DMS 273 treated with DMSO at 0.1 percent for 48 hours (cell line): ENCODE measurements at places on chromosomes 11 and 22.

DNA sequence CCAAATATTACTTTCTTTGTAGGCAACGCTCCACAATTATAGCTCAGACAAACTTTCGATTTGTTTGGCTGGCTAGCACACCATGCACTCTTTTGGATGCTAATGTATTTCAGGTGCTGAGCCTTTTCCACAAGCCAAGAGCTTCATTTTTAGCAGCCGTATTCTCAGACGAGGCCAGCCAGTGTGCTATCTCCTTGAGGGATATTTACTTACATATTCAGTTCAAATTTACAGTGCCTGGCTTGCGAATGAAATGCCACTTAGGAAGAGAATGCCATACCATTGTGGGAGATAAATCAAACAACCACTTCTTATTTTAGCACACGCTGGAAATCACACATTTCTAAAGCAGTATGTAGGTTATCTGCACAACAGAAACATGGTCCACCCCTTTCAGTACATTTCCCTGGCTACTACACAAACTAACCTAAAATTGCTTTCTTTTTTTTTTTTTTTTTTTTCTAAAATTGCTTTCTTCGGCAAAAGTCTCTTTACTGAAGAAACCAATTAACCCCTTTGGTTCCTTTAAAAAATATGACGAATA, 236.9 kb downstream of the CADM1 start:
- no peak for DNase-seq

GRCh38 chr22:20885557-20886323, 26.9 kb downstream of the SNAP29 start:
- DNase-seq = peak; percentile 20

DNA sequence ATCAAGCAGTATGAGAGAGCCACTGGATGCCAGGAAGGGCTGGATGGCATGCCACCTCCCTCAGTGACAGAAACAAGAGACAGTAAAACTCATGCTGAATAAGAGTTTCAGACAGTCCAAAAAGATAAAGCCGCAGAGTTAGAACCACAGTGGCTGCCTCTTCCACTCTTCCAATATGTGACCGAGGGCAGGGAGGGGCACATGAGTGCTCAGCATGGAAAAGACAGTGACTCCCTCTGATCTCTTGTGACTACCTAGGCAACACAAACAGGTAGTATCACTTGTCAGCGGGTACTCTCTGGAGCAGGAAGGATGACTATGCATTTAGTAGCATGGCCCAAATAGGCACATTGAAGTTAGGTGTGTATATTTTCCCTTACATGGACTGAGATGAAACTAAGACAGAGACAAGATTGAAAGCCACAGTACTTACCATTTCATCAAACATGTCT, 295.4 kb downstream of the CADM1 start:
- DNase-seq = no peak

GRCh38 chr11:64096835-64097234, 61.1 kb downstream of the FLRT1 start:
- DNase-seq = no peak

GRCh38 chr22:40238425-40239344, 61.0 kb downstream of the TNRC6B start:
- no peak for DNase-seq

DNA sequence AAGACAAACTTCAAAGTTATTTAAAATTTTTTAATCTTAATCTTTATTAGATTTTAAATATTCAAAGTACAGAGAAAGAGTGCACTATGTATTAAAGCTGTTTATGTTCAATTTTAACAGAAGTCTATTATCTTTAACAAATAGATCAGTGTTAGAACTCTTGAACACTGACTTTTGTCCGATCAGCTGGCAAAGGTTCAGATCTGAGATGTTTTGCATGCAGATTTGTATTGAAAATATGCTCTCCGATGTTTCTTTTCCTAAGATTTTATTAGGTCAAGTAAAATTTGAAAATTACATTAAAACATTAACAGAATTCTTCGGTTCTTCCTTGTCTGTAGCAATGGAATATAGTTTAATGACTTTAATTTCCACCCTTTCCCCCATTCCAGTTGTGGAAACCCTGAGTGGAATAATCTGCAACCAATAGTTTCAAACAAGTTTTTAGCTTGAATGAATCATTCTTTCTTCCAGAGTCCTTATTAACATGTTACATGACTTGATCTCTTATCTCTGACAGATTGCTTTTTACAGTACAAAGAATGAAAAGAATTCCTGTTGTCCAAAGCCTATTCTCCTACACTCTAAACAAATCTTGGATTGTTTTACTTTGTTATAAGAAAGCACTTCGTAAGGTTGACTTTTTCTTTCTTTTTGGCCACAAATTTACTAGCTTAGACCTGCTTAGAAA, 11.4 kb upstream of the TCP11L1 start:
- DNase-seq = no peak

DNA sequence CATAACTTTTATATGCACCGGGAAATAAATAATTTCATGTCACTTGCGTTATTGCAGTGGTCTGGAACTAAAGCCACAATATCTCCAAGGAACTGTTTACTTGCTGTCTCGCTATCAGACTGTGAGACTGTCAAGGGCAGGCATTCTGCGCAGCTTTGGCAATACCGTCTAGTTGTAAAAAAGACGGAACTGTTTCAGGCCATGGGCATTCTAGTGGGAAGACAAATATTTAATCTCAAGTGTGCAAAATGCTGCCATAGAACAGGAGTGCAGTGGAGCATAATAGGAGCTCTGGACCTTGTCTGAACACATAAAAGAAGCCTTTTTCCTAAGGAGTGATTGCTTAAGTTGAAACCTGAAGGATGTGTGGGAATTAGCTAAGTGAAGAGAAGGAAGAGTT, 53.8 kb downstream of the PACS1 start:
- DNase-seq = no peak

DNA sequence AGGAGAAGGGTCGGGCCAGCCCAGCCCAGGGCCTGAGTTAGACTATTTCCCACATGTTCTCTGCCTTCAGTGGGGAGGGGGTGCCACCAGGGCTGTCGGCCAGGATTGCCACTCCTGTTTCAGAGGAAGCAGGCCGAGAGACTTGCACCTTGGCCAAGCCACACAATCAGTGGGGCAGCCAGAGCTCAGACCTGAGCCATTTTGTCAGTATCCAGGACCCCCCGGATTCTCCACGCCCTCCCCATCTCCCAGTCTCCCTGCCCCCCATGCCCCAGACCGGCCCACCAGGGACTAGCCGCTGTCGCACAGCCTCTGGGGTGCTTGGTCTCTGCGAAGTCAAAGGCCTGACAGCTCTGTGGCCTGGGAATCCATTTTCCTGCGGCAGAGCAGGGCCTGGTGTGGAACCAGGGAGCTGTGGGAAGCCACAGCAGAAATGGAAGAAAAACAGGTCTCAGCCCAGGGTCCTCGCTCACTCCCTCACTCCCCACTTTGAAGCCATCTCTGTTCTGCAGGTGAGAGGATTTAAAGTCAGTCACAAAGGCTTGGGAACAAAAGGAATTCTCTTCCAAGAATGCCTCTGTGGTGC, 25.5 kb upstream of the MGAT3 start:
- DNase-seq = no peak

DNA sequence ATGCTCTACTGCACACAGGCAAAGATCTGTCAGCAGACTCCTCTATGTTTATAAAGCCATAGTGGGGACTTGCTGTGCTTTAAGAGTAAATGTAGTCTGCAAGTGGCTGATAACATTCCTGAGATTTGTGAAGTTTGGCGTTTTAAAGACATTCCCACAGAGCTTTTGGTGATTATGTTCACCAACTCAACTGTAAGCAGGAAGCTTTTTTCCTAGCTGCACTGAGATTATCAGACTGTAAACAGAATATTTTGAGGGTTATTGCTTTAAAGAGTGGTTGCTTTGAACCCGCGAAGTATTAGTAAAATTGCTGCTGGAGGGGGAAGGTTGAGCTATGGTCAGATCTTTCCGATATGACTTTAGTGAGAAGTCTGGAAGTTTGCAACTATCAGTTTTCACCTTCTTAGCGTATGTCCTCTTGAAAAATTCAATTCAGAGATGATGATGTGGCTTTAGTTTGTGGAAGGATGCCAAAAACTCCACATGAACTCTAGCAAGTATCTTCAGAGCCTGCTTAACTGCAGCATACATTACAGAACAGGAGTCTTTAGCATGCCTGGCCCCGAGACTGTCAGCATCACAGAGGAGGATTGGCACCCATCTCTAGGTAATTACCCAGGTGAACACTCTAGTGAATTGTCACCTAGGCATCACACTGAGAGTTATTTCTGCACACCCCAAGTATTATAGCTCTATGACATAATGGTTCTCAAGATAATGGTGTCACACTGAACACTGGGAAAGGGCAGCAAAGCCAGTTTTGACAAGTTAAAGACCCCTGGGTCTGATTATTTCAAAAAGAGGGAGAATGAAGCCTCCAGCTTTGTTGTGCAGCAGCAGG, 89.9 kb downstream of the MTNR1B start:
- no peak for DNase-seq

- DNase-seq = no peak
Measured at GRCh38 chr11:64870176-64870892, 8.1 kb downstream of the EHD1 start.

- no peak for DNase-seq
Measured at GRCh38 chr11:94494126-94494680, 419 bp downstream of the ANKRD49 start.

DNA sequence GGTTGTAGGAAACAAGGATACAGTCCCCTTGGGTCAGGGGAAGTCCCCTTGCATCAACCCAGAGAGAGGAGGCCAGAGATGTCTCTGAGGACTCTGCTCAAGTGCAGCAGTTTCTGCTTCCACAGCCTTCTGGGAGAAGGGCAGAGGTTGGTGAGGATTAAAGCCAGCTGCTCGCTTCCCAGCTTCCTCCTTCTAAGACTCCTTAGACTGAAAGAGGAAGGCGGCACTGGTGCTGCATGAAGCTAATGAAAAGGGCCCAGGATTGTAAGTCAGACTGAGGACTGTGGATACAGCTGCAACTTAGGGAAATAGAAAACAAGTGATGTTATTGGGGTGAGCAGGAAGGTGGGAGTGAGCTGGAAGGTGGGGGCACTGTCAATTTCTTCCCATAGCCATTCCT, at the start of gene OR52K1:
Gene OR52K1 (plus strand): TSS at position 202 of the 400 bp plus-strand sequence. CDS start 6,255 bp downstream, outside the sequence.
- DNase-seq = no peak

DNA sequence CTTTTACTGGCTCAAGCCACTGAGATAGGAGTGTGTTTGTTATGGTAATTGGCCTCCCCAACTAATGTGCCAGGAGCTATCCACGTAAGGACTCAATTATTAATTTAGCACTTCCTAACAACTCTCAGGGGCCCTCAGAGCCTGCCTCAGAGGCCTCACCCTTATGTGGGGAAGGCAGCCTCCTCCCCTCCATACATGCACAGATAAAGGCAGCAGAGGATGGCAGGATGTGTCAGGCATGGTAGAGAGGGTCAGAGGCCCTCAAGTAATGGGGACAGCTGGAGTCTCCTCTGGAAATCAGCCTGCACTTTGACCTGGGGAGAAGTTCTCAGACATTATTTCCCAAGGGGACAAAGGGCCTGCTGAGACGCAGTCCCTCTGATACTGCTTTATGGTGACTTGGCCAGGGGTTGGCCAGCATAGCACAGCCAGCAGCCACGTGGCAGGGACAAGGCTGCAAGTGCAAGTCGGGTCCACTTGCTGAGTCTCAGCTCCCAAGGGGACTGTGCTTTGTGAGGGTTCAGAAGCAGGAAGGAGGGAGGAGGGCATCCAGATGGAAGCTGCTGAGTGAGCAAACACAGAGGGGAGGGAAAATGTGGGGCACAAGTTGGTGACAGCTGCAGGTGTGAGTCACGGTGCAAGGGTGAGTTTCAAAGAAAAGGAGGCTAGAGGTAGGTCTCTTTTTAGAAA, 17.0 kb downstream of the MOGAT2 start:
- DNase-seq = peak; percentile 27

DNA sequence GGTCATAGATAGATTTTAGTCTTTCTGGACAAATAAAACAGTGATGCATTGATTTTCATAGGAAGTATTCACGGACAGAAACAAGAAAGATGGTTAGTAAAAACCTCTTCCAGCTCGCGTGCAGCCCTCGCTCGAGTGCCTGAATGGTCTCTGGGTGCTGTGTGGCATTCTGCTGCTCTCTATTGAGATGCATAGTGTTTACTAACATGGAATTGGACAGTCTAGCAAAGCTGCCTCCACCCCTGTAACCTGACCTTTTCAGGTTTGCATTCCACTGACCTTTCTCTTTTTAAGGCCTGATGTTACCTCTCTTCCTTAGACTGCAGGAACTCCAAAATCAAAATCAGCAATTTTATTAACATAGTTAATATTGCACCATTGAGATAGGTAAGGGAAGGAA, 643.4 kb downstream of the JRKL start:
- no peak for DNase-seq

DNA sequence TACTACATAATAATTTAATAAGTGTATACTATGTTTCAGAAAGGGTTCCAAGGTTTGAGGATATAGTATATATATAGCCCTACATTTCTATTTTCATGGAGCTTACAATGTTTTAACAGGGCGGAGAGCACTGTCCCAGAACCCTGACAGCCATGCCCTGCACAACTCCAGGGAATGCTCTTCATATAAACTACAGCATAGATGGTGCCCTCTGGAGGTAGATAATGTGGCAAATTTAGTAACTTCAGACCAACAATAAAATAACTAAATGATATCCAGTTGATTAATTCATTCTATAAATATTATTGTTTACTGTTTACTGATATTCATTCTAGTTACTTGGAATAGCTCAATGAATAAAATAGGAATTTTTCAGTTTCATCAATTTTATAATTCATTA, 693.7 kb upstream of the CCDC179 start:
- DNase-seq = no peak
